AG09309 (cell line): ENCODE measurements at places on chromosomes 4 and X.

- DNase-seq: no peak
These were observed 2.2 kb downstream of the GRID2 start for GRCh38 chr4:92305878-92306520.

GRCh38 chr4:134955059-134955458 lies 753.5 kb upstream of the PABPC4L start:
- no peak for DNase-seq

- peak; percentile 28 for DNase-seq
These were observed 203.4 kb downstream of the MAML3 start for GRCh38 chr4:139950568-139950967.

DNA sequence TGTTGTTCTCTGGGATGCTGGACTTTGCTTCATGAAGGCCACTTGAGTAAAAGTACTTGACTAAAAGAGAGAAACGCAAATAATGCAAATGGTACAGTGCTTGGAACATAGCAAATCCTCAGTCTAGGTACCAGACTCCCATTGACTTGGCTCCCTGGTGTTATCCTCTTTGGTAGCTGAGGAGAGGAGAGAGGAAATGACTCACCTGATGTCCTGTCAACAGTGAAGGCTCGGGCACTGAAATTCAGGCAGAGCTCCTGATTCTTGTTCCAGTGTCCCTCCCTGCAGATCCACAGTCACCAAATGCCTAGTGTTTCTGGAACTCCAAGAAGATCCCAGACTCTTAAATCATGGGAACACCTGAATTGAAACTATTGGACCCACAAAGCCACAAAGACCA lies 22.5 kb upstream of the TCEAL4 start:
- DNase-seq: no peak

DNA sequence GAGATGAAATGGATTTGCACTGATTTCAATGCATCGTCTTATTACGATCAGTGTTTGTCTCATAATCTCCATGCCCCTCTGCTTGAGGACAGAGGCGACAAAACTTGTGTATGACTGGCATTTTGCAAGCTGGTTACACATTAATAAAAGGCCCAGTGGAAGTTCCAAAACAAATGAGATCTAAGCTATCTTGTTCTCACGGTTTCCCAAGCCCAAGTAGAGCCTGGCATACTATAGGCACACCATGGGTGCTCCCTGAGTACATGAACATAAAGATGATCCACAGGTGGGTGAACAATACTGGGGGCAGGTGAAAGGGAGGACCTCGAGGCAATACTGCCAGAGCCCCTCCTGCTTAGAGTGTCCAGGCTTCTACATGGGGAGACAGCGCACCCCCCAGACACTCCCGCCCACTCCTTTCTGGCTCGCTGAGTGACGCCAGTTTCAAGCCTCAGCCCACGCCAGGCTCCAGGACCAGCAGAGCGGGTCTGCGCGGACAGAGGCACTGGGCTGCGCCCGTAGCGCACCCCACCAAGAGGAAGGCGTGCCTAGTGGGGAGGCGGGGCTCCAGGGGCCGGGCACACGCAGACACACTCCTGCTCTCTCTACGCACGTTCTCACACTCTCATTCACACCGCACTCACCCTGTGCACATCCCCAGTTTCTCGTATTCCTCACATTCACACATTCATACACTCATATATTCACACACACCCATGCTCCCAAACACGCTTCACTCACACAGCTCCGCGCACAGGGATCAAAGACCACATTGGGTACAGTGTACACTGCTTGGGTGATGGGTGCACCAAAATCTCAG lies 8.9 kb upstream of the GSX2 start:
- no peak for DNase-seq

GRCh38 chrX:127490000-127490399 lies 562.2 kb downstream of the ACTRT1 start:
- DNase-seq: no peak

DNA sequence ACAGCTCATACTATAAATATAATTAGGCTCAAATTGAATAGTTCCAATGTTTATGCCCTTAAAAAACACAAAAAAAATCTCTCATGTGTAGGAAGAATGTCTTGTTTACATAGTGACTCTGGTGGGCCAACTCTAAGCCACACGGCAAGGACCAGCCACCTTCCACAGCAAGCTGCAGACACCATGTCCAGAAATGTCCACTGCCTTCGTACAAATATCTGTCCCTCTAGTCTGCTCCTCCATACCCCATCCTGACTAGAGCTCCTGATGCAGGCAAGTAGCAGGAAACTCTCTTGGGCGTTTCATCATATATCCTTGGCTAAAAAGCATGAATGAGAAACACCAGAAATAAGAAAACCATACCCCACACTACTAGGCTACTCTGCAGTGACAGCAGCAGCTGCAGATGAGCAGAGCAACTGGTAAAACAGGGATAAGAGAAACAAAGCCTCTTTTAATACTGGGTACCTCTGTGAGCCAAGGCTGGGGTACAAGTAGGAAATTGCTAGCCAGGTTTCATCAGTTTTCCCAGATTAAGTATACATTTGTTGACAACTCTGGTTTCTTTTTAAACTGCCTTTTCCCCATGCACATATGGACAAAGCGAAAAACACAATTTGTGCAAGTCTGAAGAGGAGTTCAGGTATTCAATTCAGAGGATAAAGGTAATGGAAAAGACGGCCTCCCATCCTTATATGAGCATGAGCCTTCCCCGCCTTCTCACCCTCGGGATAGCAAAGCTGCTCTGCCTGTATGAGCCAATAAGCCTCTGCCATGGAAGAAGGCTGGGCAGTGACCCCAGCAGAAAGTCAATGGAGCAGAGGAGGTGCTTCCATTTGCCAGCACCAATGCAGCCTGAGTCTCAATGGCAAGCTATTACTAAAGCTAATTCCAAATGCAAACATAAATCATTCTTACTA lies 245.4 kb downstream of the DCLK2 start:
- DNase-seq: no peak

GRCh38 chrX:144896323-144896722 lies 351.0 kb upstream of the SPANXN1 start:
- DNase-seq: no peak

DNA sequence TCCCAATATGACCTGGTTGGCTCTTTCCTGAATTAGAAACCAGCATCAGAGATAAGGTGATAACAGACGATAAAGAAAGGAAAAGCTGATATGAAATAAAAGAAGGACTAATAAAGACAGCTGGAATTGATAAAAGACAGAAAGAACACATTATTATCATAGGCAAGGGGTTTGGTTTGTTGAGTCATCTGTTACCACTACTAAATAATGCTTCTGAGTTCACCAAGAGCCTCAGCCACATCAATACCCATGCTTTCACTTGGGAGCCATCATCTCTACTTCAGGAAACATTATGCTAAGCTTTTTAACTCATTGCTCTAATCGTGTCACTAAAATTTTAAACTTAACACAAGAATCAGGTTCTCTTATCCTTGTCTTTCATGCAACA lies 27.6 kb downstream of the ANXA5 start:
- no peak for DNase-seq

DNA sequence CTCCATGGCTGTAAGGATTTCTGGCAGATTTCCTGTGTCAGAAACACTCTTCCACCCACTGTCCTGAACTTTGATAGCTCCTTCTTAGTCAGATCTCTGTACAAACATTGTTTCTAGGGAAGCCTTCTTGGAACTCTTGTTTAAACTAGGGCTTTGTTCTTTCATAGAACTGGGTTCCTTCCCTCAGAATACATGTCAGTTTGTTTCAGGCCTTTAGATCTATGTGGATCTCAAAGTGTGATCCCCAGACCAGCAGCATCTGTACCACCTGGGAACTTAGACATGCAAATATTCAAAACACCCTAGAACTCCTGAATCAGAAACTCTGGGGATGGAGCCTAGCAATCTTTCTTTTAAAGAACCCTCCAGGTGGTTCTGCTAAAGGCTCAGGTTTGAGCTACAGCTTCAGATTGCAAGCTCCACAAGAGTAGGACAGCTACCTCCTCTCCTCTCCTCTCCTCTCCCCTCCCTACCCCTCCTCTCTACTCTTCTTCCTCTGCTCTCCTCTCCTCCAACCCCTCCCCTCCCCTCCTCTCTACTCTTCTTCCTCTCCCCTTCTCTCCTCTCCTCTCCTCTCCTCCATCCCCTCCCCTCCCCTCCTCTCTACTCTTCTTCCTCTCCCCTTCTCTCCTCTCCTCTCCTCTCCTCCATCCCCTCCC lies 12.7 kb downstream of the RASSF6 start:
- no peak for DNase-seq

- no peak for DNase-seq
These were observed 34.9 kb downstream of the TBC1D14 start for GRCh38 chr4:6944301-6945051.

DNA sequence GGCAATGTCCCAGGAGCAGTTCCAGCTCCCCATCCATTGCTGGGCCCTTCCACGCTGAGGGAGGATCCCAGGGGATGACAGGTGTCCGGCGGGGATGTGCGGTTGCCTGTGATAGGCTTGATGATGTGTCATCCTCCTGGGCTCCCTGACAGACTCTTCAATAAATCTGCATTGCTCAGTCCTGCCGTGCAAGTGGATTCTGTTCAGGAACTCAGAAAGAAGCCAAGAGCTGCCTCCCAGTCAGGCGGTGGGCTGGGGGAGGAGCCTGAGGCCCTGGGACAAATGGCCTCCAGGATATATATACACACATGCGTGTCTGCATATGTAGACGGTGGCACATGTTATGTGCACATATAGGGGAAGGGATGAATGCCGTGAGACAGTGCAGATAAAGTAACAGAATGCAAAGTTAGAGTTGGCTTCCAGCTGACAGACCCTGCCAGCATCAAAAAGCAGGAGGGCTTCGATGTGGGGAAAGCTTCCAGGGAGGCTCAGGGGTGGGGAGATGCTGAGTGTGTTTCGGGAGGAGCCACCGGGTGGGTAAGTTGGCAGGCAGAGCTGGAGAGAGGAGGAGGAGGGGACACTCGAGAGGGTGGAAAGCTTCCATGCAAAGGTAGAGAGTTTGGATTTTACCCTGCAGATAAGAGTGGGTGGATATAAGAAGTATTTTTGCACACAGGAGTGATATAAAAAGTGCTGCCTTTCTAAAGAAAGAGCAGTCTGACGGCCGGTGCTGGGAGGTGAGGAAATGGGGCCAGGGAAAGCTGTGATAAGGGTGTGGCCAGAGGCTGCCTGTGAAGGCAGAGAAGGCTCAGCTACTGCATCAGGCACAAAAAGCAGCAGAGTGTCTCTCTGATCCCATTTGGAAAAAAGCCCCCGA lies 28.5 kb upstream of the CRMP1 start:
- DNase-seq: no peak
